ENCODE measurements at places on chromosomes 3 and 15.
A peak's percentile ranks its signal among the peaks of the same experiment; 100 is the strongest.

- no peak for DNase-seq
These were observed 46.8 kb upstream of the POMGNT2 start for GRCh38 chr3:43152649-43153048.

- DNase-seq: no peak
These were observed 2.3 kb upstream of the CCR3 start for GRCh38 chr3:46239952-46240351.

GRCh38 chr15:48962662-48963523 is 826 bp downstream of the SHC4 start:
- no peak for DNase-seq

DNA sequence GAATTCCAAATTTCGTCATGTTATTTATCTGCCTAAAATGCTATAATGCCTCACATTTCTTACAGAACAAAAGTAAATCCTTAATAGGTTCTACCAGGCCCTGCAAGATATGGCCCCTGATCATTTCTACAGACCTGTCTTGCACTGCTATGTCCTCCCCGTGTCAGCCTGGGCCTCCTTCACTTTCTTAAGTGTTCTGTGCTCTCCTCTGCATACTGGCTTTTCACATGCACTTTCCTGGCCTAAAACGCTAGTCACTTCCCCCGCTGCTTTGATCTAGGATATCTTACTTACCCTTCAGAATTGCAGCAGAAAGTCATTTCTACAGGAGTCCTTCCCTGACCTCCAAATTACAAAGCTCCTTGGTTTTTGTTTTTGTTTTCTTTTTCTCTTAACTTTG is 551.3 kb downstream of the NSUN3 start:
- DNase-seq: no peak

DNA sequence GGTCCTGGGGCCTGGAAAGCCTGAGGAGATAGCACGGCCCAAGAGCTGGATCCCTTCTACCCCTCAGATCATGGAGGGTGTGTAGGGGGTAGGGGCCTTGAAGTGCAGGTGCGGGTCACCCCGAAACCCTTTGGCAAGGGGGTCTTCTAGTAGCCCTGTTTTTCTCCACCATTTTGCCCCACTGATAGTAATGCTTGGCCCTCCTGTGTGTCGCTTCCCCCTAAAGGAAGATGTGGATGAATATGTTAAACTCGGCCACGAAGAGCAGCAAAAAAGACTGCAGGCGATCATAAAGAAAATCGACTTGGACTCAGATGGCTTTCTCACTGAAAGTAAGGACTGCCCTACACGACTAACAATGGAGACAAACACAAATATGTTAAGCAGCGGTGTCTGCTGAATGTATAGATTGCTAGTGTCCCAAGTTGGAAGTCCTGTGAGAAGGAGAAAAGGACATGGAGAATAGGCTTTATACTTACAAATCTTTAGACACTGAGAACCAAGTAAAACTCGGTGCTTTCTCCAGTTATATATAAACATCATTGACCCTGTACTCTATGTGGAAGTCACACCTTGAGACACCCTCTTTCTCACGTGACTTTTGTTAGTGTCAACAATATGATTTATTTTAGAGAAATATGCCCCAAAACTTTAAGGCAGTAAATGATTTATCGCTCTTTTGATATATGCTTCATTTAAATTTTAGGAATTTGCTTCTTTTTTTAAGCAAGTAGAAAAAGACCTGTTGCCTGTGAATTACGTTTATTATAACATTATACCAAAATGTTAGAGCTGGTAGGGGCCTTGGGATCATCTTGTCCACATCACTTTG is 802 bp downstream of the RCN2 start:
- DNase-seq: no peak

DNA sequence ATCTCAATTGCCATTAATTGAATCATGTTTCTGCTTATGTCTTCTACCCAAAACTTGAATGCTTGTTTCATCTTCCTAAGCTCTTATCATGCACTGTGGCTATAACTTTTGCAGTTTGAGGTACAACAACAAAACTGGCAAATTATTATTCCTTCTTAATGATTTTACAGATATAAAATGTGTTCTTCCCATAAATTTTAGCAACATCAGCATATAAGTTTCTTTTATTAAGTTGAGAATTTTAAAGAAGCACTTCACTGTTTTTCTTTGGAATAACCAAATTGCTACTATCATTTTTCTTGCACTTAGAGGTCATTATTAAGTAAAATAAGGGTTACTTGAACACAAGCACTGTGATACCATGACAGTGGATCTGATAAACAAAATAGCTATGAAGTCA is 862.6 kb upstream of the CADM2 start:
- DNase-seq: no peak

GRCh38 chr3:187318819-187319616 is 27.5 kb upstream of the MASP1 start:
- peak; percentile 58 for DNase-seq

DNA sequence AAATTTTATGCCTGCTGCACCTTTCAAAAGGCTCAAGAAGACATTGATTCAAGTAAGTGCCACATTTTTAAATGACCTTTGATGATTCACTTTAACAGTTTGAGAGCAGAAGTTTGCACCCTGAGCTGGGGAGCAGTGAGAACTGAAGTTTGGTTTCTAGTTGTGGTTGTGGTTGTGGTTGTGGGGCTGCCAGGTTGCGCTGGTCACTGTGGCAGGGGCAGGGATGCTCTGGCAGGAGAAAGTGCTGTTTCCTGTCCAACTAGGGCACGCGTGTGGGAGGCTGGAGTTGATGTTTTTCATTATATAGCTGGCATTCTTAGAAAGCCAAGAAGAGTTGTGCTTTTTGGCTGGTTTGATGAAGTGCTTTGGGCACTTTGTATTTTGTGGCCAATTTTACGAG is 339.7 kb upstream of the NR2F2 start:
- no peak for DNase-seq

DNA sequence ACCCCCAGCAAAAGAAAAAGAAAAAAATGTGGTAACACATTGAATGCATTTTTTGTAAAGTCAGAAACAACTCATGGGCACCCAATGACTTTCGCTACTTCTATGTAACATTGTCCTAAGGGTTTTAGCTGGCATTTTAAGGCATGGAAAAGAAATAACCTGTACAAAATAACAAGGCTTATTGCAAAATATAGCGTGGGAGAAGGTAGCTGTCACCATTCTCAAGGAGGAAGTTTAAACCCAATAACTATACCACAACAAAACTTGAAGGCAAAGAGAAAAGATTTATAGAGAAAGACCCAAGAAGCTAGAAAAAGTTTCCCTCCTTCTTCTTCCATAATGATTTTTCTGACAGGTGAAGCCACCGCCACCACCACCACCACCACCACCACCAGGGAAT is 55.7 kb upstream of the ACP3 start:
- no peak for DNase-seq

DNA sequence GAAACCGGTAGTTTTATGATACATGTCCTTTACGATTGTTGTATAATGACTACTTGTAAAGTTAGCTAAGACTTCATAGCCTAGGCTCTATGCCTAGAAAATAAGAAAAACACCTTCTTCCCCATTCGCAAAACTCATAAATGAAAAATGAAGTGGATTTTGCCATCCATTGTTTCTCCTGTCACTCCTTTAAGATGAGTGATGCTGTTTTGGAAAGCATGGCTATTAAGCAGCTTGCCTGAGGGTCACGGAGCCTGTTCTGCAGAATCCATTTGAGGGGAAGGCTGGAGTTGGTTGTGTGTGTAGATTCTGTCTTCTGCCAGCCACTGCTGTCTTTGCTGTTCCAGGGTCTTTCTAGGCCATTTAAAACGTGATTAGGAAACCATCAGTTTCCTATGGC is 31.5 kb downstream of the ROBO2 start:
- no peak for DNase-seq

GRCh38 chr3:114745322-114746240 is 401.5 kb downstream of the ZBTB20 start:
- no peak for DNase-seq

DNA sequence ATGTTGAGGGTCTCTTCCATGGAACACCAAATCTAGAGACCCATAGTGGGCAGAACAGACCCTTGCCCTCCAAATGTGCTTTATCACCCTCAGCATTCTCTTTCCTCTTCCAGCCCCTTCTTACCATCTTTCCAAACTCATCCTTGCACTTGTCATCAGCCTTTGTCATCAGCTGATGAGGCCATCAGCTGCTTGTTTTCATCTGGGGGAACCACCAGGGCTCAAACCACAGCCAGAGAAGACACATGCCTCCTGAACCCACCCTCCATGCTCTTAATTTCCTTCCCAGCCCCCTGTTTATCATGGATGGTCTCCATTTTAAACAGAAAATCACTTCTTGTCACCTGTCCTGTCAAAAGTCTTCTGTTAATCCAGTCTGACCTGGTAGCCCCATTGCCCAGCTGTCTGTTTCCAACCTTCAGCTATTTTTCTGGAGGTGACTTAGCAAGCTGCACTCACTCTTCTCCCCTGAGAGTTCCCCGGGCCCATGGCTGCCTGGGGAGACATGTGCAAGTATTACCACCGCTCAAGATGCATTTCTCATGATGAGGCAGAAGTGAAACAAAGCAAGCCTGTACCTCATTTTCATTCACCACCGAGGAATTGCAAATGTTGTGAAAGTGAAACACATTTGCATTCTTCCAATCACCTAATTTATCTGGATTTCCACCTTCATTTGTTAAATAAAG is 14.7 kb upstream of the SYNM start:
- DNase-seq: no peak

All from iPS DF 6.9 (cell line).